NCI-H345 (cell line): ENCODE measurements at places on chromosomes 3 and 15.

GRCh38 chr15:50275908-50276307 lies 10.4 kb upstream of the HDC start:
- DNase-seq: no peak

- no peak for DNase-seq
Measured at GRCh38 chr3:187188931-187189330, 8.4 kb upstream of the RTP1 start.

DNA sequence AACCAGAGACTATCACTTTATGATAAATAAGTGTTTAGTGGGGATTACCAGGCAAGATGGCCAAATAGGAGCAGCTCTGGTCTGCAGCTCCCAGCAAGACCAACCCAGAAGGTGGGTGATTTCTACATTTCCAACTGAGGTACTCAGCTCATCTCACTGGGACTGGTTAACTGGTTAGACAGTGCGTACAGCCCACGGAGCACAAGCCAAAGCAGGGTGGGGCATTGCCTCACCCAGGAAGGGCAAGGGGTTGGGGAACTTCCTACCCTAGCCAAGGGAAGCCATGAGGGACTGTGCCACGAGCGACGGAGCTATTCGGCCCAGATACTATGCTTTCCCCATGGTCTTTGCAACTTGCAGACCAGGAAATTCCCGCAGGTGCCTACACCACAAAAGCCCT lies 171.0 kb downstream of the CTNNB1 start:
- DNase-seq: no peak

DNA sequence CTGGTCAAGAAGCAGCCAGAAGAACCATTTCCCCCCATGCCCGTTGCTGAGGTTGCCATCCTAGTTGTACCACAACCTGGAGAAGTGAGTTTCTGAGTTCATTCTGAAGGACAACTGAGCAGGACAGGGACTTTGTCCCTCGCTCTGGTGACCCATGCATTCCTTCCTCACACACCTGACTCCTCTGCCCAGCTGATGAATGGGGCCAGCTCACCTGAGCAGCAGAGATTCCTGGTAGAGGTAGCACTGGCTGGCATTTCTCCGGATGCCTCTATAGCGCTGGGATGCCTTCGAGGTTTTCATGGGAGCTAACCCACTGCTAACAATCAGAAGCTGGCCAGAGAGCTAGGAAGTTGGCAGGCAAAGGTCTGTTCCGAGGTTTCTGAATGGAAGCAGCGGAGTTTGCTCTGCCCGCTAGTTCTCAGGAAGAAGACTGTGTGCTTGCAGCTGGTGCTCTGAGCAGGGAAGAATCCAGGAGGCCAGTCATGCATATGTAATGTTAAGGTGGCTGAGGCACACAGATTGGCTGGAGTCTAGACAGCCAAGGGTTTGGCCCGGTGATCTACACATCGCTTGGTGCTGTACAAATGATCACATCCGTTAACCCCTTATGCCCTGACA lies at the start of gene TMC3:
Gene TMC3, minus strand, starts transcription at position 439 of the 621 bp plus-strand sequence. Its CDS starts 136 bp downstream, at position 303.
- DNase-seq: no peak

GRCh38 chr15:29410338-29410737 lies 140.7 kb upstream of the NSMCE3 start:
- no peak for DNase-seq

DNA sequence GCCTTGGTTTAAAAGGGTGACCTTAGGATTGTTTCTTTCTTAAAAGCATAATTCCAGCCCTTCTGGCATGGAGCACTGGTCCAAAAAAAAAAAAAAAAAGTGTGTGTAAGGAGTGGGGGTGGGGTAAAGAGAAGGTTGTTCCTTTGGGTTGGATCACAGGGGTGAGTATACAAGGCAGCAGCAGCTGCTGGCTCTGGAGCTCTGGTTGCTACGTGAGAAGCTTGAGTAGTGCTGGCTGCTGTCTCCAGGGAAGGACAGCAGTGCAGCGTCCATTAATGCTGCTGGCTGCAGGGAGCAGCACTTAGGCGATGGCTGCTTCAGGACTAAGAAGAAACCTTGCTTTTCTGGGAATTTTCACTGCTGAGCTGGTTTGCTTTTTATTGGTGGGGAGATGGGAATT lies 2.3 kb downstream of the SETD5 start:
- DNase-seq: peak; percentile 74

DNA sequence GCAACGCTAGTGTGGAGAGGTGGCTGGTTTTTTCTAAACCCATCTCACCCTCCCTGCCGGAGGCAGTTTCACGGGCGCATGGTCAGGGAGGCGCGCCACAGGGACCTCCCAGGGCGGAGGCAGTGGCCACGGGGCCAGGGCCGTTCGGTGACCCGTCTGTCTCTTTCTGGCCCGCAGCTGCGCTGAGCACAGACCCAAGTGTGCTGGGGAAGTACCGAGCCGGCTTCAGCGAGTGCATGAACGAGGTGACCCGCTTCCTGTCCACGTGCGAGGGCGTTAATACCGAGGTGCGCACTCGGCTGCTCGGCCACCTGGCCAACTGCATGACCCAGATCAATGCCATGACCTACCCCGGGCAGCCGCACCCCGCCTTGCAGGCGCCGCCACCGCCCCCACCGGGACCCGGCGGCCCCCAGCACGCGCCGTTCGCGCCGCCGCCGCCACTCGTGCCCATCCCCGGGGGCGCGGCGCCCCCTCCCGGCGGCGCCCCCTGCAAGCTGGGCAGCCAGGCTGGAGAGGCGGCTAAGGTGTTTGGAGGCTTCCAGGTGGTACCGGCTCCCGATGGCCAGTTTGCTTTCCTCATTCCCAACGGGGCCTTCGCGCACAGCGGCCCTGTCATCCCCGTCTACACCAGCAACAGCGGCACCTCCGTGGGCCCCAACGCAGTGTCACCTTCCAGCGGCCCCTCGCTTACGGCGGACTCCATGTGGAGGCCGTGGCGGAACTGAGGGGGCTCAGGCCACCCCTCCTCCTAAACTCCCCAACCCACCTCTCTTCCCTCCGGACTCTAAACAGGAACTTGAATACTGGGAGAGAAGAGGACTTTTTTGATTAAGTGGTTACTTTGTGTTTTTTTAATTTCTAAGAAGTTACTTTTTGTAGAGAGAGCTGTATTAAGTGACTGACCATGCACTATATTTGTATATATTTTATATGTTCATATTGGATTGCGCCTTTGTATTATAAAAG lies 1.8 kb downstream of the HES1 start:
- peak; percentile 74 for DNase-seq
